ENCODE measurements at places on chromosomes 5 and 9. TPM values are rescaled to one million over a fixed set of nuclear protein-coding genes. Genes with fewer than 3 reads are reported as not detected.

CDH6 gene
- 0.35 TPM for total RNA-seq

IER5L gene
- total RNA-seq = 42.3 TPM

GNE gene
- total RNA-seq = 15.6 TPM

RAPGEF1 gene
- total RNA-seq = 38.9 TPM

RNF183 gene
- not detected for total RNA-seq

GHR gene
- 1.9 TPM for total RNA-seq

LCNL1 gene
- not detected for total RNA-seq

TNFAIP8 gene
- 13.8 TPM for total RNA-seq

BDP1 gene
- 15.1 TPM for total RNA-seq

HTR1A gene
- not detected for total RNA-seq

DBH gene
- total RNA-seq = not detected

CCDC183 gene
- total RNA-seq = 0.27 TPM

PCDHA9 gene
- not detected for total RNA-seq

IFNA2 gene
- total RNA-seq = not detected

MLANA gene
- total RNA-seq = not detected

ABO gene
- not detected for total RNA-seq

PROB1 gene
- total RNA-seq = 5.2 TPM

FOXD1 gene
- total RNA-seq = 39.9 TPM

LHX3 gene
- total RNA-seq = not detected

PRELID2 gene
- 3.5 TPM for total RNA-seq

CCNH gene
- 65.1 TPM for total RNA-seq

PPP2R2B gene
- total RNA-seq = not detected

FAM78A gene
- 0.63 TPM for total RNA-seq

FGFR4 gene
- total RNA-seq = not detected

CIZ1 gene
- total RNA-seq = 160 TPM

GRIN3A gene
- not detected for total RNA-seq

SLC6A3 gene
- not detected for total RNA-seq

CNTLN gene
- 5.1 TPM for total RNA-seq

NLN gene
- 56.7 TPM for total RNA-seq

ITGA2 gene
- 47.5 TPM for total RNA-seq

MYORG gene
- total RNA-seq = 1.5 TPM

FBN2 gene
- total RNA-seq = 191 TPM

IL13 gene
- not detected for total RNA-seq

WWC1 gene
- 7.4 TPM for total RNA-seq

MYMK gene
- not detected for total RNA-seq

KCNV2 gene
- not detected for total RNA-seq

MEGF10 gene
- total RNA-seq = not detected

TRIM7 gene
- total RNA-seq = 2.8 TPM

SLCO4C1 gene
- total RNA-seq = not detected

SPOCK1 gene
- total RNA-seq = 118 TPM

IL7R gene
- 56.1 TPM for total RNA-seq

C9 gene
- not detected for total RNA-seq

ZFP62 gene
- 11.4 TPM for total RNA-seq

ADAMTS12 gene
- total RNA-seq = 42.2 TPM

ZDHHC11B gene
- not detected for total RNA-seq

GPR150 gene
- total RNA-seq = 0.12 TPM

FOXD4L3 gene
- not detected for total RNA-seq

PCDHGA11 gene
- 9.7 TPM for total RNA-seq

CCDC171 gene
- 0.59 TPM for total RNA-seq

SPINK13 gene
- total RNA-seq = not detected

TNFSF15 gene
- 0.12 TPM for total RNA-seq

INSYN2B gene
- 14.1 TPM for total RNA-seq

HAND1 gene
- not detected for total RNA-seq

SHISAL2B gene
- total RNA-seq = not detected
